Activated CD4-positive, alpha-beta T cell treated with anti-CD3 and anti-CD28 coated beads for 36 hours (primary cell): ENCODE measurements at places on chromosomes 4 and X. TPM values are rescaled to one million over a fixed set of nuclear protein-coding genes. Genes with fewer than 3 reads are reported as not detected.

Gene CRMP1
- not detected for total RNA-seq

Gene MAOA
- total RNA-seq = 1.5 TPM

Gene CCDC149
- total RNA-seq = 0.14 TPM

Gene S100G
- total RNA-seq = not detected

GRCh38 chrX:7147978-7148854 is at the start of gene PUDP:
Gene PUDP (minus strand): TSS chrX:7148153. CDS start chrX:7148113, 40 bp downstream.
- no peaks in the 10 kb centered on the region for H3K27me3 ChIP-seq
- peaks cover 17% of the 10 kb centered on the region for H3K4me1 ChIP-seq
- H3K36me3 ChIP-seq = no peaks in the 10 kb centered on the region
- peak within 1 kb of the TSS; percentile 79 for H3K4me3 ChIP-seq

- no peaks in the 10 kb centered on the region for H3K36me3 ChIP-seq
- H3K27me3 ChIP-seq = peaks cover 6% of the 10 kb centered on the region
- peak overlapping the region; percentile 74 for H3K4me3 ChIP-seq
- H3K4me1 ChIP-seq = peaks cover 22% of the 10 kb centered on the region
- peak overlapping the region; percentile 72 for H3K27ac ChIP-seq
These were observed 3.1 kb downstream of the MAMLD1 start for GRCh38 chrX:150365990-150366911.
